CD4-positive, alpha-beta T cell treated with Interleukin-10 for 1 hour (primary cell): ENCODE measurements at places on chromosomes 7 and 10.

DNA sequence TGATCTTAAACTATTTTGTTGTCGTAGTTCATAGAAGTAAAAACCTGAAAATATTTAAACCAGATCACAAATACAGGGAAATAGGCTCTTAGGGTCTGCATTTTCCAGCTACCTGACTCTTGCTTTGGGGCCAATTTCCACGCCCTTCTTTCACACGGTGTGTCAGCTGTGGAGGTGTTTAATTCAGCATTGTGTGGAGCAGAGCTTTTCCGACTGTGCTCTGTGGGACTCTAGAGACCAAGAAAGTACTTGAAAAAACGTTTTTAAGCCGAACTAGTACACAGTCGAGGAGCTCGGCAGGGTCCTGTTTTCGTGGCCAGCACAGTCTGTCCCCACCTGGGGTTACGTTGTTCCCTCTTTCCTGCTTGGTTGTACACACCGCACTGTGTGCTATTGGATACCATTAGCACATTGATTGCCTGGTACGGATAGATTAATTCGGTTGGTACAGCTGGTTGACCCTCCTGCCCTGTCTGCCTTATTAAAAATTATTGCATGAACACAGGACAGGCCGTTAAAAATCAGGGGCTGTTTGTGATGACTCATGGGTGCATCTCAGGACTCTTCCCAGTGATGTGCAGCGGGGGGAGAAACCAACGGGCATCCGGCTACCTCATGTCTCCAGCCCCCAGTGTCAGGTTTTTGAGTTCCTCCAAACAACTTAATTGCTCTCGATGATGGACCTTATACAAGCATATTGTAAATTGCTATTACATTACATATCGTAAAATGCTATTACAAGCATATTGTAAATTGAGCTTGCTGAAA lies 80.7 kb upstream of the BTBD16 start:
- DNase-seq, result no peak

GRCh38 chr7:98194672-98195457 lies 16.4 kb upstream of the BHLHA15 start:
- DNase-seq, result no peak

DNA sequence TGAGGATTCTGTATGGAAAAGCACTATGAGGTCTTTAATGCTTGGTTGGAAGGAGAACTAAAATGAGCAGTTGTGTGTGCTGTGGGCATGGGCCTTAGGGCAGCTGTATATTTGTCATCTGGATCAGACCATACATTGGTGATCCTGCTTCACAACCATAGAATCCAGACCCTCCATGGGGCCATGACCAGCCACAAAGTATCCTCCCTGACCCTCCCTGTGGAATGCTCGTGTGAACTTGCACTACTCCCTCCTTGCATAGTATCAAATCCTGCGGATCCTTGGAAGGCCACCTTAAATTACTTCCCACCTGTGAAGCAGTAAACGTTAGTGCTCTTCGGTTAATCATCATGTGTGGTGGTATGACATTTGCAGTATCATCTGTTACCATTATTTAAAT lies 67.1 kb downstream of the BMPR1A start:
- DNase-seq, result no peak

GRCh38 chr10:70858759-70859158 lies 29.6 kb downstream of the PCBD1 start:
- no peak for DNase-seq

DNA sequence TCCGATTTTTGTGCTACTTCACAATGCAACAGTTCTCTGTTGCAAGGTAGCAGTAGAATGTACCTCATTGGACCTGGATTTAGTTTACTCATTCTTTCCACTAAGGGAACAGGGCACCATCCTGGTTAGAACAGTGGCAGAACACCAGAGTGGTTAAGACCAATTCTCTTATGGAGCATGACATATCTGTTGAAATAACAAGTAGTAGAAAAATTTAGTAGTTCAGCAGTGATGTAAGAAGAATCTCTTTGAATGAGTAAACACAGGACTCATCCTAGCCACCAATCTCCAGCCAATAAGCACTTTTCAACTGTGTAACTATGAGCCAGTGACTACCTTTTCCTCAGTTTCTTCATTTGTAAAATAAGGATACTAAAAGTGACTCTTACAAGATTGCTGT lies 2.4 kb downstream of the ANKRD22 start:
- no peak for DNase-seq

DNA sequence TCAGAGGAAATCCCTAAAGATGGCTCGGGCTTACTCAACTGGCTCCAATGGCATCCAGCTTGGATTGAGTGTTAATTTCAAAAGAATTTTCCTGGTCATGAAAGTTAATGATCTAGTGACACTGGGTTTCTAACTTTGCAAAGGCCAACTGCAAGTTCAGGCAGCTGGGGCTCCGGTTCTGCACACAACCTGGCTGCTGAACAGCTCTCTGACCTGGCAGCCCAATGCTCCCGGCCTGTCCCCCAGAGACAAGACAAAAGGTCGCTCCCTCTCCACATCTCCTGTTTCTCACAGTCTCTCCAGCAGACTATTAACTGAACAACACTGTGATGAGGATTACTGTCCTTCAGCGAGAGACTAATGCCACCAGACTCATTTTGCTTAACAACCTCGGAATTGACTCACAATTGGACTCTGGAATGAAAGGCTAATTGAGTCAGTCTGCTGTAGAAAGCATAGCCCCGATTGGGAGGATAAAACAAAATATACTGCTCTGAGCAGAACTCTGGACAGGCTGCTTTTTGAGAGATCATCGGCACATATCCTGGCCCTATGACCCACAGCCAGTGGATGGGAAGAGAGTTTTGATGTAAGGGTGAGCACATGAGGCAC lies 174.5 kb downstream of the GFRA1 start:
- no peak for DNase-seq

GRCh38 chr7:143514995-143515735 lies 37.5 kb downstream of the TAS2R41 start:
- no peak for DNase-seq

DNA sequence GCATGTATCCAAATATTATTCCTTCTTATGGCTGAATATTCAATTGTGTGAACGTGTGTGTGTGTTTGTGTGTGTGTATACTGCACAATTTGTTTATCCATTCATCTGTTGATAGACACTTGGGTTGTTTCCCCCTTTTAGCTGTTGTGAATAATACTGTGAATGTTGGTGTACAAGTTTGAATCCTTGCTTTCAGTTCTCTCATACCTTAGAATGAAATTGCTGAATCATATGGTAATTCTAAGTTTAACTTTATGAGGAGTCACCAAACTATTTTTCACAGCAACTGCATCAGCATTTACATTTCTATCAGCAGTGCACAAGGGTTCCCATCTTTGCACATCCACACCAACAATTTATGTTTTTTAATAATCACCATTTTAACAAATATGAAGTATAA lies 86.9 kb upstream of the GATAD1 start:
- no peak for DNase-seq

DNA sequence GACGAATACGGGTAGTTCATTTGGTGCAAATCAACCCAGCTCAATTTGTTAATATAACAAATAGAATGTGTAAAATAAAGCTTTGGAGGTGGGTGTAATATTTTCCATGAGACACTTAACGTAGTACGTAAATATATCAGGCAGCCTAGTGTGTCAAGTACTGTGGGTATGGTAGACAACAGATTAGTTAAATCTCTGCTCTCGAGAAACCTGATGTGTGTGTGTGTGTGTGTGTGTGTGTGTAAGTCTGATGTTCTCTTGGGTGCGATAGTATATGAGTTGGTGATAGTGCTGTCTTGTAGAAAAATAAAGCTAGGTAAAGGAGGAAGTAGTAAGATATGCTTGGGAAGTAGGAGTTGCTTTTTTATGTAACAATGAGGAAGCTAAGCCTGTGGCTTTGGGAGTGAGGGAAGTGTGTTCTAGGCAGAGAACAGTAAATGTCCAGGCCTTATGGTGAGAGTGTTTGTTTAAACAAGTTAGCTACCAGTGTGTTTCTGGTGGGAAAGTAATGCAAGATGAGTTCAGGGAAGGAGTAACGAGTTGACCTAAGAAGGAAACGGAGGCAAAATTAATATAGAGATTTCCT lies 26.1 kb downstream of the WAC start:
- DNase-seq, result no peak

DNA sequence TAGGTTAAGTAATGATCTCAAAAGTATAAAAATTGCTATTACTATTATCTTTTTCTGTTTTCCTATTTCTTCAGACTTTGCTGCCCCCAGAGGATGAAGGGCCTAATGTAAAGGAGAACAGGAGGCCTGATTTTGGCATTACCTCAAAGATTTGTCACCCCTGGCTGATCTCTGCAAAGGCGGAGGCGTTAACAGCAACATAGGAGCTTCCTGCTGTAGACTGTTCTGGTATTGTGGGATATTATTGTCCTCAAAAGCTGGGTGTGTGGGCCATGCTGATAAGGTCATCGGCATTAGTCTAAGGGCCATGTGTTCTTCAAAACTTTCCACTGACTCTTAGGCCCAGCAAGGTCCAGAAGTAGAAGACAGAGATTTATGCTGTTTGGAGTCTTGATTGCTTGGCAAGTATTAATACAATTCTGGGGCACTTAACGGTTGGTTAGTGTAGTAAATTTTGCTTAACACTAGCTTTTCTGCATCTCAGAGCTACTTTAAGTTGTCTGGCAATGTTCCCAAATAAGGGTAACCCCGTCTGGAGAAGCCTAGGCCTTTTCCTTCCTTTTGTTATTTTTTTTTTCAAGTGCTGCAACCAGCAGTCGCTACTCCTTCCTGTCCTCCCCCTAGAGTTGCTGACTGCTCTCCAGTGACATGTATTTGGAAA lies 14.0 kb upstream of the ENTPD1 start:
- no peak for DNase-seq

- DNase-seq, result no peak
Observed at GRCh38 chr10:4262449-4262848, 477.4 kb upstream of the KLF6 start.

DNA sequence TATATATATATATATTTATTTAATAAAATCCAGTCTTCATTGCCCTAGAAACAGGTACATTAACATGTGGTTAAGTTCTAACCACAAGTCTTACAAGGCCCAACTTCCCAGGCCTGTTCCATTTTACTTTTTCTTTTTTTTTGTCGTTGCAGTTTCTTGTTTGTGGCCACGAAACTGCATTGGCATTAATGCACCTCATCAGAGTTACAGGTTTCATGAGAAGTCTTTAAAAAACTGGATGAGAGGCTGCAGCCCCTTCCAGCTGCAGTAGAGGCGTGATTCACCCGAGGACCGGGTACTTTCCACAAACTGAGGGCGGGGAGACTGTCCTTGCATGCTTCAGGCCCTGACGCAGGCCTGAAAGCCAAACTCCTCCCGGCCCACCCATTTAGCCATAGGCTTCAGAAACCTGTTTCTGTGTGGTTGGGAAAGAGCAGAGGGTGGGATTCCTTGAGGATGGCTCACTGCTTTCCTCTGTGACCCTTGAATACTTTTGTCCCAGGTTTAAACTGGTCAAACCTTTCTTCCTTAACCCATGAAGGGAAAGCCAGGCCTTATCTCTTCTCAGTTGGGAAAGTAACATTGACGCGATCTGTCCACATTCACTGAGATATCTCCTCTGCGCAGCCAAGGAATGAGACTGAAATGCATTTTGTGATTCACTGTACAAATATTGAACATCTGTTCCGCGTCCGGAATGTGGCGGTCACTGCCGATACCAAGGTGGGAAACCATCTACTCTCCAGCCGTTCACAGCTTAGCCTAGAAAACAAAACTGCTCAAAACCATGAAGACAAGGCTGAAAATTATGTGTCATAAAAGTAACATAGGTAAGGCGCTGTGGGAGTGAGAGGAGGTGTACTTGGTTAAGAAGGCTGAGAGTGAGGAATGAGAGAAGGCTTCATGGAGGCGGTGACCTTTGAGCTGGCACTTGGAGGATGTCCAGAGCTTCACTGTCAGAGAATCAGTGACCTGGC lies 311.7 kb downstream of the GATA3 start:
- peak; percentile 69 for DNase-seq

DNA sequence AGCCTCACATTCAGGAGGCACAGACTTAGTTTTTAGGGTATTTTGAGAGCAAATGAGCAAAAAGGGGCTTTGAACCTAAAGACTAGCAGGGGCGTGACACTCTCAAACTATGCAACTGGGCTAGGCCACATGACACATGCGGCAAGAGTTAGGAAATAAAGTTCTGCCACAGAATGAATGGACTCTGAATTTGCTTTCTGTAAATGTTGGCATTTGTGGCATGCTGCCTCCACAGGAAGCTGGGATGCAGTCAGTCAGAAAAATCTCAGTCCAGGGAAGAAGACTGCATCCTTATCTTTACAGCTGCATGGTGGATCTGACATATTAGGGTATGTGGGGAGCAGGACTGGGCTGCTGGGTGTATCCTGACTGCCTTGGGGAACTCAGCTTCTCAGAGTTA lies 181.0 kb downstream of the COBL start:
- DNase-seq, result no peak

- no peak for DNase-seq
Observed at GRCh38 chr7:82039621-82040020, 269.8 kb upstream of the HGF start.

DNA sequence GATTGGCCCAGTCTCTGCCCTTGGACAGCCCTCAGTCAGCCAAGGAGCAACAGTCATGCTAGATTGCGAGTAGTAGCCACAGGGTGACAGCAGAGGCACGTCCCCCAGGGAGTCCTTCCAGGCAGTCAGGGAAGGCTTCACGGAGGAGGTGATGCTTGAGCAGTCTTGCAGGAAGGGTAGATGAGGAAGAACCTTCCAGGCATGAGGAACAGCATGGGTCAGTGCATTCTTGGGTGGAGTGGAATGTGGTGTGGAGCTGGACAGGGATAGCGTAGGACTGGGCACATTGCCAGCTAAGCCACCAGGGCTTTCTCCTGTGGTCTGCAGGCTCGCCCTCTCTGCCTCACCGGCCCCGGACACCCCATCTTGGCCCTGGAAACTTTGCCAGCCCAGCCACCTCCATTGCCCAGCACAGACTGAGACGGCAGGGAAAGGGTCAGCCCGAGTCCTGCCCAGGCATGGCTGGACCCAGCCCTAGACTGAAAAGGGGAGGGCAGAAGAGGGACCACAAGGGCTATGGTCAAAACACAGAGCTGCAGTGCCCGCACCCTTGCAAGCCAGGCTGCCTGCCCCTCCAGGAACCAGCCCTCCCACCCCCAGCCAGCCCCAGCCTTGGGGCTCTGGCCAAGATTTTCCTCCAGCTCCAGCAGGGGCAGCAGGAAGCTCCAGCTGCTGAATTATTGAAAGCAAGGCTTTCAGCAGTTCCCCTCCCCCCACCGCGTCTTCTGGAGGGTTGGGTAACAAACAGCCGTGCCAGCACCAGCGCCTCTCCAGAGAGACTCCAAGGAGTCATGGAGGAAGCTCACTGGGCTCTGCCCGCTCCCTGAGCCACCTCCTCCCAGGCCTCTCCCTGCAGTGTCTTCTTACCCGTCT lies 18.7 kb downstream of the SRRM3 start:
- DNase-seq, result no peak

DNA sequence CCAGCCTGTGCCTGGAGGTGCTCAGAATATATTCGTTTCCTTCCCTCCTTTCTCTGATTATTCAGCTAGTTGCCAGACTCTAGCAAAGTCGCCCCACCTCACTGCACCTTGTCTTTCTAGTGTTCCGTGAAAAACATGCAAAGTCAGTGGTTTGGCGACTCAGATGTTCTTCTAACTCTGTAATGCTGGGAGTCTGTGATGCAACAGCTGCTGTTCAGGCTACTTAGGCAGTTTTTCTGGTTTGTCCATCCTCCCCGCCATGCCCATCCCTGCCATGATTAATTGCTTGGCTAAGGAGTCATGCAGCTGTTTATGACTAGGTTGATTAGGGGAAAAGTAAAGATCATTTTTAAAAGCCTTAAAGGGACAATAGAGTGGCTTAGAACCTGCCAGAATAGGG lies 99.4 kb downstream of the MTPN start:
- no peak for DNase-seq
